ENCODE measurements at places on chromosomes 1 and 21.

GRCh38 chr1:10530281-10530740, 55.6 kb downstream of the PEX14 start:
- peak; percentile 49 for DNase-seq

- DNase-seq: peak; percentile 27
These were observed 23.7 kb downstream of the NKAIN1 start for GRCh38 chr1:31216016-31216415.

DNA sequence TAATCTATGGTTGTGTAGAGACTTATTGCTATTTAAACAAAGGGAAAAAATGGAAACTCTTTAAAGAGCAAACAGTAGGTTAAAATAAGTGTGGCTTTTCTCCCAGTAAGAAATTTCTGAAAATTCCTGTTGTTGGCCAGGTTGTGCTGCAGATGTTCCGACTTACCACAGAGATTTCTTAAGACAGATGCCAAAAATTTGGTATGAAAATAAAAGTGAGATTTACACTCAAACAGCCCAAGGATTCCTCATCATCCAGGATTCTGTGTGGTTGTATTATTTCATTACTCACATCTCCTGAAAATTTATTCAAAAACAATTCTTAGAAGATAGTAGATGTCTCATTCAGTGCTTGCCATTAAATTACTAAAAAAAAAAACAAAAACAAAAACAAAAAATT, 296.7 kb upstream of the PTBP2 start:
- DNase-seq: no peak

DNA sequence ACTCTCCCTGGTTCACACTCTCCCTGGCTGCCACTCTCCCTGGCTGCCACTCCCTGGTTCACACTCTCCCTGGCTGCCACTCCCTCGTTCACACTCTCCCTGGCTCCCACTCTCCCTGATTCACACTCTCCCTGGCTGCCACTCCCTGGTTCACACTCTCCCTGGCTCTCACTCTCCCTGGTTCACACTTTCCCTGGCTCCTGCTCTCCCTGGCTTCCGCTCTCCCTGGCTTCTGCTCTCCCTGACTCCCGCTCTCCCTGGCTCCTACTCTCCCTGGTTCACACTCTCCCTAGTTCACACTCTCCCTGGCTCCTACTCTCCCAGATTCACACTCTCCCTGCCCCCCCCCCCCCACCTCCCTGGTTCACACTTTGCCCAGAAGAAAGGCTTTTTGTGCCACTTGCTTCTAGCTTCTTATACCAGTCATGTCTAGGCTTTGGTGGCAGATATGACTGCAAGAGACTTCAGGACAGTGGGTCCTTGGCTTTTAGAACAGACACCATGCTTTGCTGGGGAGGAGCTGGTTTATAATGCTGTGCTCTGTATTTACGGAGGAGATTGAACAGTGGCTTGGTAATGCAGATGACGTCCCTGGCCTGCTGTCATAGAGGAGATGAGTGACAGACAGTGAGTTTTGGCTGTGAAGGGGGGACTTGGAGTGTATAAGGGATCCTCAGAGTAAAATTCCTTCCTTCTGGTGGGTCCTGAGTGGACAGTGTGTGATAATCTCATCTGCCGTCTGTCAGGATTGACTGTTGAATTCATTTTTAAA, 17.0 kb downstream of the COQ8A start:
- no peak for DNase-seq

GRCh38 chr1:221718381-221719277, 23.3 kb downstream of the DUSP10 start:
- no peak for DNase-seq
